Umbilical cord (tissue), 2 donors: ENCODE measurements at places on chromosomes 5 and 9. TPM values are rescaled to one million over a fixed set of nuclear protein-coding genes. Genes with fewer than 3 reads are reported as not detected.

ANKRD34B gene
- total RNA-seq, result 4.1 TPM

FTMT gene
- total RNA-seq, result 8.9 TPM

OR1J2 gene
- 1.2 TPM for total RNA-seq

SLC36A2 gene
- 1.7 TPM for total RNA-seq

TAF11L8 gene
- total RNA-seq, result not detected

NUTM2F gene
- total RNA-seq, result not detected

SH3RF2 gene
- 4.8 TPM for total RNA-seq
